ENCODE measurements at places on chromosomes 2 and 18. TPM values are rescaled to one million over a fixed set of nuclear protein-coding genes. Genes with fewer than 3 reads are reported as not detected.
A peak's percentile ranks its signal among the peaks of the same experiment; 100 is the strongest.

- DNase-seq, result no peak
Measured at GRCh38 chr2:201901786-201902185, 95.4 kb downstream of the CDK15 start.

- peak; percentile 97 for DNase-seq
Measured at GRCh38 chr18:62979176-62979575, 263.8 kb downstream of the PHLPP1 start.

DNA sequence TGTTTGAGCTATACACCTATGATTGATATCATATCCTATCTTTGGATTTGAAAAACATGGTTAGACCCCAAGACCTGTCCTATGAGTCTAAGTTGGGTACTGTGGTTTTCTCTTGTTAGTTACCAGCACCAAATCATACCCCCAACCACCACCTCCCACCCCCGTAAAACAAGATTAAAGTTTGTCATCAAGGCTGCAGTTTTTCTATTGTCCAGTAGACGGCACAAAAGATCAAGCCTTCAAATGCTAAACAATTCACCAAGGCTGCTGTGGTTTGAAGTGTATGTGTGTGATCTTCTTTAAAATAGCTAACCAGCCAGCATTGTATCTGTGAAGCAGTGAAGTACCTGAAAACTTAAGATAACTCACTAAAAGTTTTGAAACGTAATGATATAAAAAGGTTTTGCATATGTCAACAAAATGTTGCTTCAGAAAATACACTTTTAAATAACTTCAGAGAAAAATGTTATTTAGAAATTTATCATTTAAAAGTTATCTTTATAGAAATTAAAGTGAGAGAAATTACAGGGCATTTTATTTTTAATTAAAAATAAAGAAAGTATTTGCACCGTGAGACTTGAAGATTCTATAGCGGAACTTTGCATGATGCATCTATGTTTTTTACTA, 5.8 kb upstream of the MEIS1 start:
- DNase-seq, result peak; percentile 76

Gene CDC42EP3
- total RNA-seq, result 132 TPM

- DNase-seq, result no peak
Measured at GRCh38 chr2:48235076-48235475, 294.9 kb upstream of the STON1 start.

Data from fibroblast of villous mesenchyme (primary cell).